ENCODE measurements at places on chromosomes 16 and 17. TPM values are rescaled to one million over a fixed set of nuclear protein-coding genes. Genes with fewer than 3 reads are reported as not detected.

- DNase-seq = no peak
Measured at GRCh38 chr17:44795421-44795820, 34.7 kb downstream of the GJC1 start.

DNA sequence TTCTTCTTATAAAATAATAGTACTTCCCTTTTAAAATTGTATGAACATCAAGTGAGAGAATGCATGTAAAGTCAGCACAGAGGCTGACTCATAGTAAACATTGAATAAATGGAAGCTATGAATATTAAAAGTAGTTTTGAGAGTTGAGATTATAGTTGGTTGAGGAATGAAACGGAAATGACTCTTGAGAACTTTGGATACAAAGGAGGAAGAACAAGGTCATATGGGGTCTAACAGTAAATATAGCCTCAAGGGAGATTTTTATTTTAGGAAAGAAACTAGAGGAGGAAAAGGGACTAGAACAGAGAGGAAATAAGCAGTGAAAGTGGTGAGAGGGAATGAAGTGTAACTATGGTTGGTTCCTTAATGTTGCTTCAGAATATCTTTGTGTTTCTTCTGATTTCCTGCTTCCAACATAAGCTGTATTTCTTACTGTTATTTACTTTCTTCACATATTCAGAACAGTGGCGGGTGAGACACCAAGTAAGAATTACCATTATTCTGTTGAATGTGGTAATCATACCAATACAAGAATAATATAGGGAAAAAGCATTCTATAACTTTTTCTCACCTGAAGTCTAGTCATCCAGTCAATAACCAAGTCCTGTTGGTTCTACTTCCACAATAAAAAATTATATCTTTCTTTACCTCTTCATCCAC lies 165.1 kb downstream of the CHD9 start:
- DNase-seq = no peak

GRCh38 chr17:3474212-3474611 lies 1.6 kb upstream of the ASPA start:
- no peak for DNase-seq

GRCh38 chr16:85090873-85091521 lies 21.3 kb downstream of the CIBAR2 start:
- DNase-seq = no peak

- no peak for DNase-seq
Measured at GRCh38 chr17:50311483-50311882, 34.4 kb upstream of the XYLT2 start.

- DNase-seq = no peak
Measured at GRCh38 chr17:81058263-81058871, 23.4 kb downstream of the BAIAP2 start.

DNA sequence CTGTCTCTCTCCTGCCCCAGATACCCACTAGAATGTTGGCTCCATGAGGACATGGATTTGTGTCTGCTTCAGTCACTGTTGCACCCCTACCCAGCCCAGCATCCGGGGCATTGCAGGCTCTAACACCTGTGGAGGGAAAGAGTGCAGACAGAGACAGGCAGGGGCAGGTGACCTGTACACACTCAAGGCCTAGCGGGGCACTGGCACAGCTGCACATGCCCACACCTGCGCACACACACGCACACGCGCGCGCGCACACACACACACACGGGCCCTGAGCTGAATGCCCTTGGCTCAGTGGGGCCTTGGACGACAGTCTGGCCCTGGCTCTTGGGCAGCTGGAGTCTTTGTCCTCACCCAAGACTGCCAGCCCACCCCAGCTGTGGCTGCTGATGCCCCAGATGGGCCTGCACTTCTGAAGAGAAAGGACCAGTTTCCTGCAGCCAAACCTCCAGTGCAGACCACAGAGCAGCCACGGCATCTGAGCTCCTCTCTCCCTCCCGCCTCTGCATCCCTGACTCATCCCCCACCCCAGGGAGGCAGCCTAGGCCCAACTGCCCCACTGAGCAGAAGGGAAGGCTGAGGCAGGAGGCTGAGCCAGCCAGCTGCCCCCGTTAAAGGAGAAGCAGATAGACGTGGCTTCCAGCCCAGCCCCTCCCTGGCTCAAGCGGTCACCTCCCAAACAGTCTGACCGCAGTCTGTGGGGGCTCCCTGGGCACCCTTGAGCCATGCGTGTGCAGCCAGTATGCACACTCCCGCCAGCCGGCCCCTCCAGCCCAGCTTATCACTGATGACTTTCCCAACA lies 12.3 kb upstream of the RAI1 start:
- DNase-seq = no peak

Gene OTOP2
- total RNA-seq = not detected

Gene SLC12A3
- not detected for total RNA-seq

Gene KRTAP9-4
- not detected for total RNA-seq

Gene PERCC1
- not detected for total RNA-seq

Gene ARL4D
- 15.0 TPM for total RNA-seq
